ENCODE measurements at places on chromosomes 4 and X.

DNA sequence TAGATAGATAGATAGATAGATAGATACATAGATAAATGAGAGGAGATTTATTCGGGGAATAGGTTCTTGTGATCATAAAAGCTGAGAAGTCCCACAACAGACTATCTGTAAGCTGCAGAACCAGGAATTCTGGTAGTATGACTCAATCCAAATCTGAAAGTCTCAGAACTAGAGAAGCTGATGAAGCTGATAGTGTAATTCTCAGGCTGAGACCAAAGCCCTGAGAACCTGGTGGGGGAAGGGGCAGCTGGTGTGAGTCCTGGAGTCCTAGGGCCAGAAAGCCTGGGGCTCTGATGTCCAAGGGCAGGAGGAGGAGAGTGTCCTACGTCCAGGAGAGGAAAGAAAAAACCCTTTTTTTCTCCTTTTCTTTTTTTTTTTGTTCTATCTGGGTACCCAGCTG, 8.0 kb upstream of the BANK1 start:
- no peak for DNase-seq

DNA sequence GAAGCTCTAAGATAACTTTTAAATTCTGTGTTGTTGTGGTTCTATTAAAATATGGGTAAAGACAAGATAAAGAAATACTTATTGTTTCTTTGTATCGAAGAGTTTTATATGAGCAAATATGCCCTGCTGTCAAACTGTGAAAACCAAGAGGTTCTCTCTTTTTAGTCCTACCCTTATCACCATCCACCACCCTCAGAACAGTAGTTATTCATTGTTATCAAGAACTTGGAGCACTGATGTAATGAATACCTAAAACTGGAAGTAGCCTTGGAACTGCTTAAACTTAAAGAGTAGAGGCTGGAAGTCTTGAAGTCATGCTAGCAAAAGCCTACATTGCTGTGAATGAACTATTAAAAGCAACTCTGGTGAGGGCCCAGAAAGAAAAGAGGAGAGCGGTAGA, 9.2 kb downstream of the PIR start:
- no peak for DNase-seq

DNA sequence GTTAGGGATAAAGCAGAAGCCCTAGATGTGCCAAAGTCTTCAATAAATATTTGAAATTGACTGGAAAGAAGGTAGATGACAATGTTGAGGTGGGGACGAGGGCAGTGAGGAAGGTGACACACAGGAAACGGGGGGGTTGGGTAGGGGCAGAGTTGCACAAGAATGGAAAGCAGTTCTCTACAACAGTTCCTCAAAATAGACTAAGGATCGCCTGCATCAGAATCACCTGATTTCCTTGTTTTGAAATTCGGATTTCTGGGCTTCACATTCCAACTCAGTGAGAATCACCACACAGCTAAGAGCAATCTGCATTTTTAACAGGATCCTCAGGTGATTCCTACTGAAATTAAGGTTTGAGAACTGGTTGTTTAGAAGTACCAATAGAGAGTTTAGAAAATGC, 70.6 kb downstream of the ARFIP1 start:
- no peak for DNase-seq

DNA sequence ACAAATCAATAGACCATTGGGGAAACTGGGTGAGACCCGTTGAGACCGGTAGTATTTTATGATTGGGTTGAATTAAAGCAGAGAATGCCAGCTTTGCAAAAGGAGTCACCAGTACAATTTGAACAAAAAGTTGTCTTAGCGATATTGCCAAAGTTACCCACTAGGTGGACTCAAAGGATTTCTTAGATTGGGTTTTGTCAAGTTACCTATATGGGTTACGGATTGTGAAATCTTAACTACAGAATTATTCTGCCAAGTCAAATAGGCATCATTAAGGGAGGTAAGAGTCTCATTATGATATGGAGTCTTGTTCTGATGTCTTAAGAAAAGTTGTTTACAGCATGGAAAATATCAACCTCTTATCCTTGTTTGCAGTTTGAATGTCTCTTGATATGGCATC, 15.0 kb upstream of the CT47A1 start:
- peak; percentile 17 for DNase-seq

GRCh38 chr4:52954560-52955170, 92.5 kb downstream of the RASL11B start:
- no peak for DNase-seq

DNA sequence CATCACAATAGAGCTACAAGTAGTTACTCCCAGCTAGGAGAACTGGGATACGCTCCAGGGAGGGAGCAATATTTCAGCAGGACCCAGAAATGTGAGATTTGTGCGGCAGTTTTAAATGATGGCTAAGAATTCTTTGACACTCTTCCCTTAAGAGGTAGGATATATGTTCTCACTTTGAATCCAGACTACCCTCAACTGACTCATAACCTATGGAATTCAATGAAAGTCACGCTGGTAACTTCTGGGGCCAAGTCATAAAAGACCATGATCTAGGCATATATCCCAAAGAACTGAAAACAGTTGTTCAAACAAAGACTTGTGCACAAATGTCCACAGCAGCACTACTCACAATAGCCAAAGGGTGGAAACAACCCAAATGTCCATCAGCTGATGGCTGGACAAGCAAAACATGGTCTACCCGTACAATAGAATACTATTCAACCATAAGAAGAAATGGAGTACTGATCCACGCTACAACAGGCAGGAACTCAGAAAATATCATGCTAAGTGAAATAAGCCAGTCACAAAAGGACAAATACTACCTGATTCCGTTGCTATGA, 10.5 kb downstream of the CD99L2 start:
- no peak for DNase-seq

GRCh38 chr4:41420541-41420940, 117.4 kb upstream of the LIMCH1 start:
- no peak for DNase-seq

GRCh38 chr4:99803566-99804101, 13.0 kb upstream of the DAPP1 start:
- no peak for DNase-seq

- no peak for DNase-seq
Observed at GRCh38 chrX:119015407-119016237, 41.2 kb downstream of the LONRF3 start.

- no peak for DNase-seq
Observed at GRCh38 chr4:66430856-66431255, 760.6 kb upstream of the EPHA5 start.

DNA sequence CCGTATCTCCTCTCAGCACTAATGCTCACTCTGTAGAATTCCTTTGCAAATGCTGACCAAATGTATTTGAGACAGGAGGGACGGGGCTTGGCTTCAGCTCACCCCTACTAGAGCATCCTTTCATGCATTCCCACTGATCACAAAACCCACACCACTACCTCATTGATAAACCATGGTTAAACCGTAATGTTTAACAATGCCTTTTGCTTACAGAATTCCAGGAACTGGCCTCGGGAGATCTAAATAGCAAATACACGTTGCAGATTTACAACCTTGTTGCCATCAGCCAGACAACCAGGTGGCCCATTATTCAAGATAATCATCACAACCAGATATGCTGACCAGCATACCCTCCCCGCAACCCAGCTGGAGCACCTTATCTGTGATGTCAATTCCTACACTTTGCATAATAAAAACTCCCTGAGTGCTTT, 391.9 kb downstream of the KCTD8 start:
- DNase-seq = no peak

DNA sequence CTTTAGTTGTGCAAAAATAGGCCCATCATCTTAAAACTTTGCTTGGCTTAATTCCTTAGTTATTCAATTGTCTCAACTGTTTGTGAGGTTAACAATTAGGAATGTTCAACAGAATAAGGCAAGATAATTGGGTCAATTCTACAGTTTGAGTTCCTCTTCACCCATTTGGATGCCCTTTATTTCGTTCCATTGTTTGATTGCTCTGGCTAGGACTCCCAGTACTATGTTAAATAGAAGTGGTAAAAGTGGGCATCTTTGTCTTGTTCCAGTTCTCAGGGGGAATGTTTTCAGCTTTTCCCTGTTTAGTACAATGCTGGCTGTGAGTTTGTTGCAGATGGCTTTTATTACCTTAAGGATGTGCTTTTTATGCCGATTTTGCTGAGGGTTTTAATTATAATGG, 761.5 kb upstream of the GRIA3 start:
- no peak for DNase-seq

DNA sequence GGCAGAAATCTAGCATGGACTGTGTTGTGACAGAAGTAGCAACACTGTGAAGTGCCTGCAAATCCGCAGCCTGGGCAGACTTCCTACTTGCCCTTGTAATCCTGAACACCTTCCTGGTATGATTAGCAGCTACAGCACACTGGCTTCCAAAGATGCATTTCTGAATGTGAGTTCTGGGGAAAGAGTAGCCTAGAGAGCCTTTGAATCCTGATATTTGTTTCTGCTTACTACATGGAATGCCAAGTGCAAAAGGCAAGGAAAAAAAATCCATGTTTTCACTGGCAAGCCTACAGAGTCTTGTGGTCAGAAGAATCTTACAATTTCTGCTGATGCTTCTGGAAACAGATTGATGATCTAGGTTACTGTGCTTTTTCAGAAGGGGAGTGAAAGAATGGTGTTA, 223.7 kb downstream of the COL25A1 start:
- no peak for DNase-seq

GRCh38 chrX:54087661-54088060, 43.4 kb upstream of the PHF8 start:
- no peak for DNase-seq

- DNase-seq = no peak
Observed at GRCh38 chr4:53537606-53538005, 53.7 kb downstream of the LNX1 start.

Data from HEK293T (cell line).